GDM1 (cell line): ENCODE measurements at places on chromosomes 2 and 18.

- DNase-seq = no peak
These were observed 175.1 kb upstream of the ID2 start for GRCh38 chr2:8506746-8507145.

DNA sequence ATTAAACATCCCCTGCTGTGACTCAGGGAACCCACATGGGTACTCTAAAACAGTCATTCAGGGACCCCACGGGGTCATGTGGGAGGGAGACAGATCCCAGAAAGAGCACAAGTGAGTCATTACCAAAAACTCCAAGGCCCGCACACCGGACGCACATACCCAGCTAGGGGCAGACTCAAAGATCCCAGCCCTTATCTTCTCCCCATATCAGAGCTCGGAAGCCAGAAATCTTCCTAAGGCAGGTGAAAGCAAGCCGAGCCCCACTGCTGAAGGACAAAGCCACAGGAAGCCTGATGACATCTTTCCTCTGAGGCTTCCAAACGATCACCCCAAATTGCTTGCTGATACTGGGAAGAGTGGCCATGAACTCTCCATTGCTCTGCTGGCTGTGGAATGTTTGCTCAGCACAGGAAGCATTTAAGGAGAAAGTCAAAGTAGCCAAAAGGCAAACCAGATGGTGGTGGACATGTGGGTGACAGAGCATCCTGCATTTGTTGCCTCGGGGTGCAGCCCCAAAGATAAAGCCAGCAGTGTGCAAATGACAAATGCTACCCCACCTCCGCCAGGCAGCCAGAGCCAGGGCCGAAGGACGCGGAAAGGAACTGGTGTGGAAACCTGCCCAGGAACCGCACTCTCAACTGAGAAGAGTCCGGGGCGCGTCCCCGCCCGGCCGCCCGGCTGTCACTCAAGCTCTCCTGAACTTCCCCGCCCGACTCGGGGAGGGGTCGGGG, 784 bp downstream of the ACTR1B start:
- DNase-seq = no peak

GRCh38 chr2:129189617-129190319, 789.7 kb upstream of the RAB6C start:
- DNase-seq = no peak

DNA sequence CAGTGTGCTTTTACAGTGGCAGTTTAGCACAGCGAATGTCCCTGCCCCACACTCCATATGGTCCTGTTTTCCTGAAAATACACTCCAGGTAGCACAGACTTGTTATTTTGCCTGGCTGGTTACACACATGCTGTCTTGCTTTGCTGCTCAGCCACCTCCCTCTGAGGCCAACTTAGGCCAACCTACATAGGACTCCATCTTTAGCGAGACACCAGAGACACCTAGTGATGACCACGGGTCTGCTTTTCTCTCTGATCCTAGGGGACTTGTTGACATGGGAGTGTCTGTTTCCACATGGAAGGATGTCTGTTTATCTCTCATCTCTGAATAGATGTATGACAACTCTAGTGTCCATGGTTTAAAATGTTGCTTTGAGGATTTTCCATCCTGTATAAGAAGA, 43.3 kb downstream of the PLEKHB2 start:
- DNase-seq = no peak

GRCh38 chr2:112046231-112046630, 8.8 kb upstream of the TMEM87B start:
- no peak for DNase-seq

- DNase-seq = no peak
These were observed 257.1 kb downstream of the BCL11A start for GRCh38 chr2:60296219-60296955.

DNA sequence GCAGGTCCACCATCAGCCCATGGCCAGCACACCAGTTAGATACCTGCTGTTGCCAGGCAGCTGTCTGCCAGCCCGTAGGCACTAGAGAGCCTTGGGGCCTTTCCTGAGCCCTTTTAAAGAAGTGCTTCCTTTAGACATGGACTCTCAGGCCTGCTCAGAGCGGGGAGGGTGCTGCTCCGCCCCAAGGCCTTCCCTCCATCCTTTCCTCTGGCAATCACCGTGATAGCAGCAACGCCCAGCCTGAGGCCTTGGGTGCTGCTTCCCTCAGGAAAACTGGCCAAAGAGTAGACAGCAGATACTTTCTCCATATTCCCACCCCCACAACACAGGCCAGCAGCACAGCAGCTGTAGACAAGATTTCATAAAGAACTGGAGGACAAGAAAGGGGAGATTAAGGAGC, 22.3 kb upstream of the C1QL2 start:
- no peak for DNase-seq

- DNase-seq = no peak
These were observed 144.7 kb downstream of the GREB1L start for GRCh38 chr18:21386523-21387240.

GRCh38 chr2:16821692-16822091, 156.1 kb upstream of the CYRIA start:
- DNase-seq = no peak

DNA sequence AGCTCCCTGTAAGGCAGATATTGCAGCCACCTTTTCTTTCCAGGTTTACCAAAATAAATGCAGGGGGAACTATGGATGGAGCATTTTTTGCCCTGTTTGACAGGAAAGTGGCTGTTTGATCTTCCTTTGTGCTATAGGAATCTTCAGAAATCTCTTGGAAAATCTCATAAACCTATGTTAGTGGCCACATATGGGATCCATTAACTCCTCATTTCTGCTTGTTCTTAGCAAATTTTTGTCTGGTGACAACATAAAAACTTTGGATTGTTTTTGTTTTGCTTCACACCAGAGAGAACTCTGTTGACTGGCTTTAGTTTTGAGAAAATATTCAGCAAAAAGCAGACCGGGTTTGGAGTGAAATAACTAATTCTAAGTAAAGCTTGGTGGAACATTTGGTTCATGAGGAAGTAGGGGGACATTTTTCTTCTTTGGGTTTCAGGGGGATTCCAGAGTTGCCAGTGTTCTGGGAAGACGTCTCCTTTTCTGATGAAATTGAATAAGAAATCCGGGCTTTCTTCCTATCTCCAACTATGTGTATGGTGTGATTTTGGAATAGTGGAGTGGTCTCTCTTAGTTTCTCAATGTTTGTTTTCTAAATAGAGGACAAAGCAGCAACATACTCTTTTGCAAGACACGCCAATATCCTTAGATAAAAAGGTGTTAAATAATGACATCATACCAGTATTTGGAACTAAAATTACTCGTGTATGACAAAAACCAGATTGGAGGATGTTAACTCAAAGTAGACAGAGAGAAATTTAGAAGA, 174.4 kb downstream of the ICOS start:
- no peak for DNase-seq

- DNase-seq = no peak
These were observed 91.5 kb upstream of the NRP2 start for GRCh38 chr2:205590759-205591158.

GRCh38 chr2:33496150-33496549, 19.7 kb downstream of the RASGRP3 start:
- DNase-seq = no peak

DNA sequence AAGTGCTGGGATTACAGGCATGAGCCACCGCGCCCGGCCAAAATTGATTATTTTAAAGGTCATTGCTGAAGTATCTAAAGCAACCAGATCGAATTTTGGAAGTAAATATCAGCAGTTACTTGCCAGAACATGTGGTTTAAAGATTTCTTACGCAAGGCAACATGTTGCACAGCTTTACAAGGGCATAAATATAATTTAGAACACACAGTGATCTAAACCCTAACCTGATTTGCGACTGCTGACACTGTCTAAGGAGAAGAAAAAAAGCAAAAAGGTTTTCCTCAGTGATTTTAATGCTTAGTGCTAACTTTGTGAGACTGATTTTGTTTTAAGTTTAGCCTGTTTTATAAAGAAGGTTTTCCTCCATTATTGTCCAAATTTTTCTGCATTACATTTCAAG, 569.9 kb upstream of the LINC00305 start:
- no peak for DNase-seq

GRCh38 chr2:74835831-74836674, 2.1 kb downstream of the HK2 start:
- DNase-seq = peak; percentile 27

- no peak for DNase-seq
These were observed 266.2 kb downstream of the PHLPP1 start for GRCh38 chr18:62981566-62981965.

- no peak for DNase-seq
These were observed 34.7 kb downstream of the FAM228A start for GRCh38 chr2:24209389-24210105.

- no peak for DNase-seq
These were observed 539.6 kb downstream of the SATB2 start for GRCh38 chr2:198917926-198918720.

- no peak for DNase-seq
These were observed 62.4 kb downstream of the TXNL1 start for GRCh38 chr18:56575819-56576663.

DNA sequence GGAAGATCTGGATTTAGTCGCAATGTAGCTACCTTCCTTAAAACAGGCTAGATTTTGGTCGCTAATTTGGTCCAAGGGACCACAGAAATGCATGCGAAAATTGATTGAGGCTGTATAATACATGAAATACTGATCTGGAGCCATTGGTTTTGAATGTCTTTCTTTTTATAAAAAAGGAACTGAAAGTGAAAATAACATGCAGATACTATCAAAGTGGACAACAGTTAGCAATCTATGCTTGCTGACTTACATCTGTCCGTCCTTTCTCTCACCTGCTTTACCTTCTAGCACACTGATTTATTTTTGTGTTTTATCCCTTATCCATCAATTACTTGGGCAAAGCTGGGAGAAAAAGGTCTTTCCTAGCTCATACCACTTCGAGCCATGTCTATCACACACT, 1459.8 kb upstream of the ACVR2A start:
- DNase-seq = no peak

GRCh38 chr2:74391209-74391579, 11.1 kb upstream of the DCTN1 start:
- no peak for DNase-seq

DNA sequence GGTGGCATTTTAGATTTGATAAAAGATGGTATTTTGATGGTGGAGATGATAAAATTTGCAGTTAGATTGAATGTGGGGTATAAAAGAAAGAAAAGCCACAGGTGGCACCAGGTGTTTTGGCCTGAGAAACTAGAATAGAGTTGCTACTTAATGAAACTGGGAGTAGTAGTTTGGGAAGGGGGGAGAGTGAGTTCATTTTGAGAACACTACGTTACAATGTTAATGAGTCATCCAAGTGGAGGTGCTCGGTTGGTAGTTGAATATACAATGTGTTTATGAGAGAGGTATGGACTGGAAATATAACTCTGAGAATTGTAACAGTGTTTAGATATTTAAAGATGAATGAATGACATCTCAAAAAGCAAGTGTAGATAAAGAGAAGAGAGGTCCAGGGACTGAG, 26.4 kb downstream of the EPG5 start:
- no peak for DNase-seq

DNA sequence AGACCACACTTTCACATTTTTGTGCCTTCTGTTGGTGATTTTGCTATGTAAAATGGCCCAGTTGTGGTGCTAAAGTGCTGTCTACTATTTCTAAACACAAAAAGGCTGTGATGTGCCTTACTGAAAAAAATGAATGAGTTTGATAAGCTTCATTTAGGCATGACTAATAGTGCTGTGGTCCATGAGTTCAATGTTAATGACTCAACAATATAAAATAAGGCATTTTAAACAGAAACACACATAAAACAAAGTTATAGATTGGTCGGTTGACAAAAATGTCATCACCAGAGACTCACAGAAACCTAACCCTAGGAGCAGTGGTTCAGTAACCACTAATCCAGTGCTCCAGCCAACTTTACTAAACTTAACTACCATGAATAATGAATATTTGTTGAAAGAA, 160.0 kb downstream of the DNAH6 start:
- no peak for DNase-seq

- DNase-seq = no peak
These were observed 571.3 kb upstream of the LRRTM4 start for GRCh38 chr2:78093436-78093835.

- DNase-seq = no peak
These were observed 9.8 kb downstream of the SERTAD2 start for GRCh38 chr2:64643838-64644457.

DNA sequence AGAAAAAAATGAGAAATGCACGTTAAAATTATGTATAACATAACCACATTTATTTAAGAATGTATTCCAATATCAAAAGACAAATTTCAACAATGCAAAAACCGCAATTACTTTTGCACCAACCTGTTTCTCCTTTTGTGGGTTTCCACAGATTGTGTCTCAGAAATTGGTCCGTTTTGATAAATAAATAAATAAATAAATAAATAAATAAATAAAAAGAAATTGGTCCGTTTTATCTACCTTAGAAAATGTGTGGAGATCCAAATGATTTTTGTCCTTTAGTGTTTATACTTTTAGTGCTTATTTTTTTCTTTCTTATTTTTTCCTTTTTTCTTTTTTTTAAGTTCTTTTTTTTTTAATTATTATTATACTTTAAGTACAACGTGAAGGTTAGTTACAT, 1682.2 kb upstream of the TMEFF2 start:
- no peak for DNase-seq

GRCh38 chr2:119756837-119757236, 2.9 kb upstream of the PTPN4 start:
- DNase-seq = no peak

- DNase-seq = no peak
These were observed 7.3 kb upstream of the LMAN2L start for GRCh38 chr2:96747061-96747617.

GRCh38 chr18:26181343-26181826, 44.9 kb upstream of the TAF4B start:
- no peak for DNase-seq

DNA sequence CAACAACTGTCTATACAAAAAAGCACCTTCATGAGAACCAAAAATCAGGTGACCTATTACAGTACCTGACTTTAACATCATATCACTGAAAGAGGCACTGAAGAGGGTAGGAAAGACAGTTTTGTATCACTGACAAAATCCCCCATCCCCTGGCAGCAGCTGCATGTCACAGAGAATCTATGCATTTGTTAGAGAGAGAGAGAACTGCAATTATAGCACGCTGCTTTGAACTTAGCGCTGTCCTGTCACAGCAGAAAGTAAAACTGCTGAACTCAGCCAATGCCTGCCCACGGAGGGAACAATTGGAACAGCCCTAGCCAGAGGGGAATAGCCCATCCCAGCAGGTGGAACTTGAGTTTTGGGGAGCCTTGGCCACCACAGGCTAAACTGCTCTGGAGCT, 75.1 kb upstream of the NOL4 start:
- DNase-seq = no peak

DNA sequence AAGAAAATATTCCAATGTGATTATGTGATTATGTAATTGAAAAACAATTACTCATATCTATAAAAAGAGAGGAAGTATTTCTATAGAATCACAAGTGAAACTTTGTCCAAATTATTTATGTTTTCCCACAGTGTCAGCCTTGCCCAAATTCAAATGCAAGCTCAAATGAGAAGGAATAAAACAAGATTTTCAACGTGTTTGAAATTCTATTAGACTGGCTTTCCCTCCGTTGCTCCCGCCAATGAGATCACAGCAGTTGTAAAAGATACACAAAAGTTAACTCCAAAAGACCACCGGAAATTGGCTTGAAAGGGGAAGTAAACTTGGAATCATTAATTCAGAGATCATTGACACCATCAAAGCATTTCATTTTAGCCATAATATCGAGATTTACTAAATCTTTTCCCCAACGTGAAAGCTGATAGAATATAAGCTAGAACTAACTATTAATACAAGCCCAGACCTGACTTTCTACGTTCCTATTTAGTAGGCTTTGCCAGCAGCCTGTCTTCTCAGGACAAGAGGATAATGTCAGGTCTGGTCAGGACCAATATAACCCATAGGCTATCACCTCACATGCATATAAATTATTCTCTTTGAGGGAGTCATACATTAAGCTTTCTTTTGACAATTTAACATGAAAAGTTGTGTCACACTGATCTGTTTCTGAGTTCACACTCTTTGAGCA, 222.6 kb upstream of the CHAC2 start:
- DNase-seq = no peak
